ENCODE measurements at places on chromosomes 5 and 9. TPM values are rescaled to one million over a fixed set of nuclear protein-coding genes. Genes with fewer than 3 reads are reported as not detected.

DNA sequence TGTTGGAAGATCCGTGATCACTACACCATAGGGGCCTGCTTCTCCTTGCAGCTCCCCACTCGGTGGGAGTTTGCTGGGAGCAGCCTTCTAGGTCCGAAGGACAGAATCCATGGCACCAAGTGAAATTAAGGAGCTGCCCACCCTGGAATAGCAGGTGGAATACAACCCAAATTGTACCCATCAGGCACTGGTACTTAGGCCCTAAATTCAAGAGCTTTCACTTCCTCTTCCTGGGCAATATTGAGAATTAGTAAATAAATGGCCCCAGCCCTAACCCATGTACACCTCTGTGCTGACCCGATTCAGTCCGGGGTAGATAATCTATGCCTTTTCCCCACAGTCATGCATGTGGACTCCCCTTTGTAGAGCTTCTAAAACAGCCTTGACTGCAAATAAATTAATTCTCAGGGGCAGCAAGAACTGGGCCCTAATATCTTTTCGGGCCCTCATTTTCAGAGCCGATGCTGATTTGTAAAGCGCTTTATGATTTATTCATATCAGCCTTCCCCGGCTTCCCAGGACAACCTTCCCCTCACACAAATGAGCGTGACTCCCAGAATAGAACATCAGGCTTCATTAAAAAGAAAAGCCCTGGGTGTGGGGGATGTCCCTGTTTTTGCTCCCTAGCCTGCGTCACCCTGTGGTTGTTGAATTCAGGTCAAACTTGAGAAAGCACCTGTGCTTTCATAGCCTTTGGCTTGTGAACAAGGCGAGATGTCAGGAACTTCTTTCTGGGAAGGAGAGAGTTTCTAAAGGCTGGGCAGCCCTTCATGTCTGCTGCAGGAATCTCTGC, 126.1 kb upstream of the TBC1D2 start:
- no peak for DNase-seq

GRCh38 chr9:133683586-133684120, 47.5 kb downstream of the DBH start:
- no peak for DNase-seq

GRCh38 chr5:19175776-19176570, 812.0 kb downstream of the CDH18 start:
- DNase-seq = no peak

DNA sequence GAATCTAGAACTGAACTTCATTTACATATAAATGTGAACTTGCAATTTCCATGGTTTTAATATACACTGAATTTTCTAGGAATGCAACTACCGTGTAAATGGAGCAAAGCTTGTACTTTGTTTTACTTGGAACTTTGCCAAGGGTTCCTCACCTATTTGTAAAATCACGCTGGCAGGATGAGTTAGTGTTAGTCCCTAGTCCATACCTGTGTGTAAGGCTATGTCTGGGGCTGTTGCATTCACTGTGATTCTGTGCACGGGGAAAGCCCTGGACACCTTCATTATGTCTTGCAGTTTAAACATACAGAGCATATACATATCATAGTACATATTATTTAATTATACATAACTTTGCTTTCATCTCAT, 119.9 kb downstream of the PAX5 start:
- no peak for DNase-seq

DNA sequence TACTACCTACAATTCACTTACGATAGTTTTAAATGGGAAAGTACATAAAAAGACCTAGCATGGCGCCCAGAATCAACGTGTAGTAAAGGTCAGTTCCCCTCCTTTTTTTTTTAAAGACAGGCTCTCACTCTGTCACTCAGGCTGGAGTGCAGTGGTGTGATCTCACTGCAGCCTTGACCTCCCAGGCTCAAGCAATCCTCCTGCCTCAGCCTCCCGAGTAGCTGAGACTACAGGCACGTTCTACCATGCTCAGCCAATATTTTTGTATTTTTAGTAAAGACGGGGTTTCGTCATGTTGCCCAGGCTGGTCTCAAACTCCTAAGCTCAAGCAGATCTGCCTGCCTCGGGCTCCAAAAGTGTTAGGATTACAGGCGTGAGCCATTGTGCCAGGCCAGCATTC, 40.7 kb upstream of the MTMR12 start:
- no peak for DNase-seq

DNA sequence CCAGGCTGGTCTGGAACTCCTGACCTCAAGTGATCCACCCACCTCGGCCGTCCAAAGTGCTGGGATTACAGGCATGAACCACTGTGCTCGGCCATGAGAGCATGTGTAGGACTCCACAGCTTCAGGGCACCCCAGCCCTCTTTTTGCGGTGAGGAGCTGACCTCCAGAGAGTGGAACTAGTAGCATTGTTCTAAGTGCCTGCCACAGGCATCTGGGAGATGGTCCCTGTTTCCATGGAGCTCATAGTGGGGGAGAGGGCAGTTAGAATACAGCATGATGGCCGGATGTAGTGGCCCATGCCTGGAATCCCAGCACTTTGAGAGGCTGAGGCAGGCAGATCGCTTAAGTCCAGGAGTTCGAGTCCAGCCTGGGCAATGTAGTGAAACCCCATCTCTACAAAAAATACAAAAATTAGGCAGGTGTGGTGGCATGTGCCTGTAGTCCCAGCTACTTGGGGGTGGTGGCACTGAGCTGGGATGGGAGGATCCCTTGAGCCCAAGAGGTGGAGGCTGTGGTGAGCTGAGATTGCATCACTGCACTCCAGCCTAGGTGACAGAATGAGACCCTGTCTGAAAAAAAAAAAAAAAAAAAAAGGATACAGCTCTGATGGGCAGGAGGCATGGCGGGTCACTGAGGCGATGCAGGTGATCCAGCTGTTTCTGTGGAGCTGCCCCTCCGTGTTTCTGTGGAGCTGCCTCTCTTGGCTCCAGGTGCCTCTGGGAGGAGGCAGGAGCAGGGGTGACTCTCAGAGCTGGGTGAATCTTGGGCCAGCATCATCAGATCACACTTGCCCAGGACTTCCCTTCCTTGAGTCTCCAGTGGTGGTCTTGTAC, 4.2 kb downstream of the ASS1 start:
- DNase-seq = no peak

- DNase-seq = no peak
Measured at GRCh38 chr9:124510650-124511425, 3.6 kb upstream of the NR5A1 start.

DNA sequence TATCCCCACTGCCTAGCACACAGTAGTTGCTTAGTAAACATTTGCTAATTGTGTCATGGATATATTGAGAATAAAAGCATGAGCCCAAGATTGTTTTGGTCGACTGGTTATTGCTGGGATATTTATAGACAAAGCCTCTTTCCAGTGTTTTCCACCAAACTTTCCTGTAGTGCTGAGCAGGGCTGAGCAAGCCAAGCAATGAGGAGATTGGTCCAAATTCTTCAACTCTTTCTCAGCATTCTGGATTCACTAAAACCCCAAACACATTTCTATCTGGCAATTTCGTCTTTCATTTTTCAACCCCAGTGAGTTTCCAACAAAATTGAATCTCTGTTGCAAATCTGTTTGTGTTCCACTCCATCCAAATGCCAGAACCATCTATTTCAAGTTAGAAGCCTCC, 31.9 kb upstream of the TARS1 start:
- DNase-seq = no peak

- no peak for DNase-seq
Measured at GRCh38 chr9:14515049-14515448, 178.2 kb downstream of the ZDHHC21 start.

DNA sequence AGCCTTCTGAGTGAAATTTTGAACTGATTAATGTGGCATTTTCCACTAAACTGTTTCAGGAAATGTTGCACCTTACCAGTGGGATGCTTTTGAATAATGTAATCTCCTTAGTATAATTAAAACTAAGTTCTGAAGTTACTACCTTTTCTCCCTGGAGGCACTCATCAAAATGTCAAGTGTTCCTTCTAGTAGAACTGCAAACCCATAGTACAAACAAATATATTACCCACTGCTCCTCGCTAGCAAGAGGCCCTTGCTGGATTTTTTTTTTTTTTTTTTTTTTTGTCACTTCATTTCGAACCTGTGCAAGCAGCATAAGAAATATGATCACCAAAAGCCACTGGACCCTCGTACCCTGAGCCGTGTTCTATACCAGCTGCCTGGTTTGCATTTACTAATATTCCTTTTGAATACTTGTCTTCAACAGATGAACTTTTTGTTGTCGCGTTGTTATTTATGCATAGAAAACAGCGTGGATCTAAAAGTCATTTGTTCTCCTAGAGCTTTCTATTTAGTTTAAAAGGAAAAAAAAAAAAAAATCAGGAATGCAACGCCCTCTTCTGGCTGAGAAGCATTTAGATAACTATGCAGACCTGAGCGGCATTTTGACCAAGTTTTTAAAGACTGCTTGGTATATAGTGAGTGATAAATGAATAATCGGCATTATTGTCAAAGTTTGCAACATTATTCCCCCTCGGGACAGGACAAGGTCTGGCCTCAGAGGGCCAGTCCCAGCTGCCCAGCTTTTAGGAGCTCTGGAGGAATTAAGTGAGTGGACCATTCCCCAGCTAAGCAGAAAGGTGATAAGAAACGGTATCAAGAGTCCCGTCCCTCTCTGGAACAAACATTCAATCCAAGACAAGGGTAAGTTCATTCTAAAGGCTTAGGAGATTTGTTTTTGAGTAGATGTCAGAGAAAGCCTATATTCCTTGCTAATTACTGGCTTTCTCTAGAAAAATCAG, 162.5 kb upstream of the KIF2A start:
- peak; percentile 16 for DNase-seq

DNA sequence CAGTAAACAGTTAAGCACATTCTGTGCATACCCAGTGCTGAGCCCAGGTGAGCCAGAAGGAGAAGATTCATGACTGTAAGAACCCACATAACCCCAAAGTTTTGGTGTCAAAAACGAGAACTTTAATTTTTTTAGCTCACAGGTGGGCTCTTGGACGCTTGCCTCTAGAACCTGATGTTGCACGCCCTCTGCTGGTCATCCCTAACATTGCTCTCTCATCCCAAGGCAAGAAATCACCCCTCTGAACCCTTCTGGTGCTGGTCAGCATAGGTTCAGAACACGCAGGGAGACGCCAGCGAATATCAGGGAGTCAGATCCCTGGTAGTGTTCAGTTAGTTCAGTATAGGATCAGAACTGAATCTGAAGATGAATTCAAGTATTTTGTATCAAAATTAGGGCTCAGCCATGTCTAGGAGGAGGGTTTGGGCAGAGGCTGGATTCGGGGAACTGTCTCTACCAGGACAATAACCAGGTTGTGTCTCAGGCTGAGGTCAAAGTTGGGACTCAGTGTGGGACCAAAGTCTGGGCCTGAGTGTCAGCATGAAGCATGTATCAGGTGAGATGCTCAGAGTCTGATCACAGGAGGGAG, 4.1 kb upstream of the DNAJB5 start:
- no peak for DNase-seq

DNA sequence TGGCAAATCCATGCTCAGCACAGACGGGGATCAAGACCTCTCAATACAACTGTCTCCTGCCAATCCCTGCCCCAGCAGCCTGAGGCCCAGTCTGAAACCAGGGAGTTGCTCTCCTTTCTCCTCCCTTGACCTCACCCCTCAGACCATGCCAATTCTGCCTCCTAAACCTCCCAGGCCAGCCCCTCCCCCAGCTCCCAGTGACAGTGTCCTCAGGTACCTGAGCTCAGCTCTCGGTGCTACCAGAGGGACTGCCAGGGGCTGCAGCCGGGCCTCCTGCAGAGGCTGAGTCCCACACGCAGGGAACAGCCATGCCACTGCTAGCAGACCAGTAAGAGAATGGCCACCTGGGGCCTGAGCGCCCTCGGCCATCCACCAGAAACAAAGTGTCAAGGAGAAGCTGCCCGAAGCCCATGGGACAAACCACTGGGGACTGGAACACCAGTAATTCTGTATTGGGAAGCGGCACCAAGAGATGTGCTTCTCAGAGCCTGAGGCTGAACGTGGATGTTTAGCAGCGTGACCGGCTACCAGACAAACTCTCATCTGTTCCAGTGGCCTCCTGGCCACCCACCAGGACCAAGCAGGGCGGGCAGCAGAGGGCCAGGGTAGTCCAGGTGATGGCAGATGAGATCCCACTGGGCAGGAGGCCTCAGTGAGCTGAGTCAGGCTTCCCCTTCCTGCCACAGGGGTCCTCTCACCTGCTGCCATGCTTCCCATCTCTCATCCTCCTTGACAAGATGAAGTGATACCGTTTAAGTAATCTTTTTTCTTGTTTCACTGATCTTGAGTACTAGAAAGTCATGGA, 557 bp upstream of the IL3 start:
- DNase-seq = no peak

GRCh38 chr5:77957516-77957915, 181.4 kb upstream of the TBCA start:
- no peak for DNase-seq

DNA sequence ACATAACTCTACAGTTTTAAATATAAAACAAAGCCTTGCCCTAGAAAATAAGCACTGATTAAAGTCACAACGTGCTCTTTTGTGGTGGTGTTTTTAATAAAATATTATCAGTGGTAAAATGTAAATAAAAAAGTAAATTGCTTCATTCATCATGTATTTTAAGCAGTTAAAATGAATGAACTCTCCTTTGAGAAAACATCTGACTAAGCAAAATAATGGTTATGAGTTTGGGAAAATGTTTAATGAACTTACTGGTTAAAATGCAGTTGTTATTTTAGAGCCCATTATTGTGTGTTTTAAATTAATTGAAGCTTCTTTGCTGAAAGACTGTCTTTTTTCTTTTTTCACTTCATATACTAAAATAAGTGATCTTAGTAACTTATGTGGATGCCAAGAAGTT, 1007.5 kb upstream of the ARRDC3 start:
- DNase-seq = no peak

DNA sequence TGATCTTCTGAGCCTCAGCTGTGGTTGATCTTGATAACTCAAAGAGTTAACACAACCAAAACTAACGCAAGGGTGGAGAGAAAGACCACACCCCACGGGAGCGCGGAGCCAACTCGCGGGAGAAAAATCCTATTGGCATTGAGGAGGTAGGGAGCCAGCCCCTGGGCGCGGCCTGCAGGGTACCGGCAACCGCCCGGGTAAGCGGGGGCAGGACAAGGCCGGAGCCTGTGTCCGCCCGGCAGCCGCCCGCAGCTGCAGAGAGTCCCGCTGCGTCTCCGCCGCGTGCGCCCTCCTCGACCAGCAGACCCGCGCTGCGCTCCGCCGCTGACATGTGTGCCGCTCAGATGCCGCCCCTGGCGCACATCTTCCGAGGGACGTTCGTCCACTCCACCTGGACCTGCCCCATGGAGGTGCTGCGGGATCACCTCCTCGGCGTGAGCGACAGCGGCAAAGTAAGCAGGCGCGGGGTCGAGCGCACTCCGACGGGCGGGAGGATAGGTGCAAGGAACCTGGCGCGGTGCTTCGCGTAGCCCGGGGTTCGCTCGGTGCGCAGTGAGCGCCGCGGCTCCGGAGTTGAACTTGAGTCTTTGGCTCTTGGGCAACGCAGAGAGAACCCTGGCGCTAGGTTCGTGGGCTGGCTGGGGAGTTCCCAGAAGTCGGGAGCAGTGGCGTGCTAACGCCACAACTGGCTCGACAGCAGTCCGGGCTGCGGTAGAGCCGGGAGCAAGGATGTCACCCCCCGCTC, at the start of gene GDA:
GDA (plus strand) TSS at position 210 of the 745 bp plus-strand sequence; CDS start at position 330, 120 bp downstream.
- DNase-seq = no peak

The TSSK1B gene
- polyA plus RNA-seq = not detected

The CDKN2B gene
- polyA plus RNA-seq = 0.42 TPM
